ENCODE measurements at places on chromosomes 6 and 20.

- no peak for DNase-seq
Observed at GRCh38 chr6:145147559-145147958, 587.8 kb downstream of the EPM2A start.

- no peak for DNase-seq
Observed at GRCh38 chr6:130204322-130204721, 18.4 kb downstream of the SAMD3 start.

- no peak for DNase-seq
Observed at GRCh38 chr6:41504466-41505121, 41.6 kb upstream of the FOXP4 start.

DNA sequence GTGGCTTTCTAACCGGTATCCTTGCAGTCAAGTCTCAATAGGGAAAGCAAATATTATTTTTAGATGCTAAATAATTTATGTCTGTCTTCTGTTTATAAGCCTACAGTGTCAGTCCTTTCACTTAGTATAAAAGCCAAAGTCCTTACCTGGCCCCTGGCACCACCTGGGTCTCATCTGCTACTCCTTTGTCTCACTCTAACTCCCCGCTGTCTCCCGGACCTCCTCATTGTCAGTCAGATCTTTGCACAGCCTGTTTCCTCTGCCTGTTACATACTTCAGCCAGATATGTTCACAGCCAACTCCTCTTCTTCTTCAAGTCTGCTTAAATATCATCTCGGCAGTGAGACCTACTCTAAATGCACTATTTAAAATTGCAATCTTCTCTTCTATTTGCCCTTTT is 84.2 kb downstream of the THEMIS start:
- DNase-seq: no peak

DNA sequence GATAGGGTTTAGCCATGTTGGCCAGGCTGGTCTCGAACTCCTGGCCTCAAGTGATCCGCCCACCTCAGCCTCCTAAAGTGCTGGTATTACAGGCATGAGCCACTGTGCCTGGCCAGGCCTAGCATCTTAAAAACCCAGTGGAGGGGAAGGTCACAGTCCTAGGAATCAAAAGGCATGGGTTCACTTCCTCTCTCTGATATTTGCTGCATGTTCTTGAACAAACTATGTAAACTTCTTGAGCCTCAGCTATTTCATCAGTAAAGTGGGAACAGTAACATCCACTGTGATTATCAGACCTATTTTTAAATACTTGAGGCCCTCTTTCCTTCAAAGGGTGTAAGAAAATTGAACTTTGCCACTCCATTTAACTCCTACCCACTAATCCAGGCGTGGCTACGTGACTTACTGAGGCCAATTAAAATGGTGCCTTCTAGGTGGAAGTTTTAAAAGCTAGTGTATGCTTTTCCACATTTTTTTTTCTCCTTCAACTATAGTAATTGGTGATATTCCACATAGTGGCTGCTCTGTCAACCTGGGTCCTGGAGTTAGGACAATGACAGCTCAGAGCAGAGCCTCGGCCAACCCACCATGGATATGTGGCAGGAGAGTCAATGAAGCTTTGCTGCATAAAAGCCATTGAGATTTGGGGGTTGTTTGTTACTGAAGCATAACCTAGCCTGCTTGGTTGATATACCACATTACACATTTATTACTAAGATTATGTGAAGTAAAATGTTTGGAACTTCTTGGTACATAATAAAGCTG is 32.2 kb upstream of the IER3 start:
- no peak for DNase-seq

GRCh38 chr6:108562503-108562993 is 1.8 kb downstream of the FOXO3 start:
- no peak for DNase-seq

DNA sequence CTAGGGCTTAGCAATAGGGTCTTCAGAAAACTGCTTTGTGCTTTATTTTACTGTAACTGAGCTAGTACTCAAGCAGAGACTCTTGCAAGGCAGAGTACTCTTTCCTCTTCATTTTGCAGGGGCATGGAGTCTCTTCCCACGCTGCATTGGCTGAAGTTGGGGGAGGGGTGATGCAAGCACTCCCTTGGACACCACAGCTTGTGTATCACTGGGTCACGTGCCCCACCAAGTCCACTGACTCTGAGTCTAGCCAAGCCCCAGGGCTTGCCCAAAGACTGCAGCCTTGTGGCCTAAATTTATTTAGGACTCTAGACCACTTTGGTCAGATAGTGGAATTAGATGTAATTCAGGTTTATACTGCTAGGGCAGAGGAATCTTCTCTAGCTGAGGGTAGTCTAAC is 1075.0 kb upstream of the ADGRB3 start:
- DNase-seq: no peak

GRCh38 chr6:56434606-56435005 is 187.2 kb upstream of the COL21A1 start:
- no peak for DNase-seq

- no peak for DNase-seq
Observed at GRCh38 chr6:117718895-117719294, 43.6 kb downstream of the NUS1 start.

GRCh38 chr6:75204217-75204958 is 1.5 kb downstream of the COL12A1 start:
- no peak for DNase-seq

DNA sequence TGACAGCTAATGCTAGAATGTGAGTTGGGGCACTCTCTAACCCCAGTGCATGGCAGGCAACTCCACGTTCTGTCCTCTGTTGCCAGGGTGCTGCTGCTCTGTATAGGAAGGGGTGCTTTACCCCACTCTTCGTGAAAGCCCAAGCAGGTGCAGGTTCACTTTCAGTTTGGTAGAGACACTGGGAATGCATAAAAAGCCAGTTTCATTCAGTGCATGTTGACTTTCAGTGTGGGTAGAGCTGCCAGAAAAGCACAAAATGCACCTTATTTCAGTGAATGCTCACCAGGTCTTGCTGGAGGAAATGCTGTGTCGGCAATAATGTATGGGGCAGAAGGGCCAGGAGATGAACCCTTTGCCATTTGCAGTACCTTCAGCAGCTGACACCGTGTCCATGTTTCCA is 62.1 kb upstream of the ADGRB3 start:
- no peak for DNase-seq

GRCh38 chr20:43923322-43923721 is 8.7 kb downstream of the TOX2 start:
- DNase-seq: no peak

GRCh38 chr6:16055852-16056251 is 73.0 kb upstream of the MYLIP start:
- DNase-seq: no peak

GRCh38 chr6:98834060-98835031 is at the start of gene POU3F2:
POU3F2 (plus strand) TSS chr6:98834574; CDS start chr6:98834874, 300 bp downstream.
- DNase-seq: peak; percentile 68

- DNase-seq: no peak
Observed at GRCh38 chr6:2528156-2528555, 222.6 kb downstream of the MYLK4 start.

GRCh38 chr6:11595903-11596302 is 58.4 kb downstream of the TMEM170B start:
- no peak for DNase-seq

GRCh38 chr6:12608016-12608860 is 108.3 kb upstream of the PHACTR1 start:
- DNase-seq: no peak

GRCh38 chr6:106426250-106426970 is 65.9 kb downstream of the CRYBG1 start:
- no peak for DNase-seq

DNA sequence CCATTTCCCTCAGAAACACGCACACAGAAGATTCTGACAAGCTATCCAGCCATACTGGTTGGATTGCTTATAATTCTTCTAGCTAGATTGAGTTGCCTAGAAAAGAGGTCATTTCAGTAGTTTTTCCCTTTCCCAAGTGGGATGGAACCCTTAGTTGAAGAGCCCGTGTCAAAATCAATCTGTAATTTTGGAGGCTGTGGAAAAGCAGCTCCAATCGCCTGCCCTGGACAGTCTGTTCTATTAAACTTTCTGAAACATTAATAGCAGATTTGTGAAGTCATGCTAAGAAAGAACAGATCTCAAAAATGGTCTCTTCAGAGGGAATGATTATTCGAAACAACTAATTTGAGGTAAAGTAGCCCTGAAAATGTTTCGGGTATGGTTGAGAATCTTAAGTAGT is 29.3 kb downstream of the TMEM200A start:
- no peak for DNase-seq

DNA sequence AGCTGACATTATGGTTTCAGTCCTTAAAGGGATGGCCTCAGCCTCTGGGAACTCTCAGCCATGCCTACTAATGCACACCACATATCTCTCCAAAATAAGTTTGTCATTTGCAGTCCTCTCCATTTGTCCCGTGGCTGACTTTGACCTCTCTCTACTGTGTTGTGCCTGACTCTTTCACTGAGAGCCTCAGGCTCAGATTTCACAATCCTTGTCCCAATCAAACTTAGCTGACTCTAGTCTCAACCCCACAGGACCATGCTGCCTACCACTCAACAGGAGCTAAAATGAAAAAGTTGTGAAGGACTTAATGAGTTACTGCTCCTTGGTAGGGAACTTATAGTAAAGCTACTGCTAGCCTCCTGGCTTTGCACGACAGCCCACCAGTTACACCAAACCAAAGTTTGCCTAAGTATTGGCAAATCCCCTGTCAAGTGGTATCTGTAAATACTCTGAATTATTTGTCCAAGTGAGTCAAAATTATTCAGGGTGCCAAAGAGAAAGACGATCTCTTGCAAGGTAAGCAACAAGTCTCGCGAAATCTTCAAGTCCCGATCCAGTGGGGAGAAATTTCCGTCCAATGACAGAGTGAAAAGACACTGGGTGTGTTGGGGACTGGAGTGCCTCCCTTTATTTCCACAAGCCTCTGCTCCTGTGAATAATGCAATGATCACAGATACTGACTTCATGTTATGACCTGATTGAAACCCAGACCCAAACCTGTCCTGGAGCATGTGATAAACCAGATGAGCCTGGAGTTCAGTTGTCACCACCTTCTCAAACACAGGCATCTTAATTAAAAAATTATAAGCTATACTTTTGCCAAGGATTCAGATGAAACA is 124.4 kb upstream of the FOXQ1 start:
- DNase-seq: no peak

- DNase-seq: no peak
Observed at GRCh38 chr6:117167520-117168271, 97.7 kb upstream of the VGLL2 start.

DNA sequence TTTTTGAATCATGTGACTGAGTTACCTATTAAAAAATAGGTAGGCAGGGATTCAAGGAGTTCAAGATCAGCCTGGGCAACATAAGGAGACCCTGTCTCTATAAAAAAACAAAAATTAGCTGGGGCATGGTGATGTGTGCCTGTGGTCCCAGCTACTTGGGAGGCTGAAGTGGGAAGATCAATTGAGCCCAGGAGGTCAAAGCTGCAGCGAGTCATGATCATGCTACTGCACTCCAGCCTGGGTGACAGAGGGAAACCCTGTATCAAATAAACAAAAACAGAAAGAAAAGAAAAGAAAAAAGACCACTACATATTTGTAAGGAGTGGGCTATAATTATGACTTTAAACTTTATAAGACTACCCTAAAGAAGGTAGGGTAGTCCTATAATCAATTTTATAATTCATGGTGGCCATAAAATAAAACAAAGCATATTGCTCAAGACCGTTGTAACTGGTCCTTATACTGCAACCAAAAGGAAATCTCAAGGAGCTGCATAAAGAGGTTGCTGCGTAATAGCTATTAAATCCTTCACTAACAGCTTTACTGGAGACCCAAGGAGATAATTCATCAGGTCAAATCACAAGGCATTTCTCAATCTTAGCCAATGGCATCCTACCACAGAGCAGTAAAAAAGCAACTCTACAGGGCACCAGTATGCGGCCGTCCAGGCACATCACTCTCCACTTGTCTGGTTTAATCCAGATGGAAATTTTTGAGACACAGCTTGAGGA is 13.5 kb downstream of the PIGU start:
- DNase-seq: no peak

- DNase-seq: no peak
Observed at GRCh38 chr6:89611666-89612065, 26.9 kb downstream of the LYRM2 start.

- DNase-seq: no peak
Observed at GRCh38 chr6:156662025-156662445, 115.1 kb upstream of the ARID1B start.

DNA sequence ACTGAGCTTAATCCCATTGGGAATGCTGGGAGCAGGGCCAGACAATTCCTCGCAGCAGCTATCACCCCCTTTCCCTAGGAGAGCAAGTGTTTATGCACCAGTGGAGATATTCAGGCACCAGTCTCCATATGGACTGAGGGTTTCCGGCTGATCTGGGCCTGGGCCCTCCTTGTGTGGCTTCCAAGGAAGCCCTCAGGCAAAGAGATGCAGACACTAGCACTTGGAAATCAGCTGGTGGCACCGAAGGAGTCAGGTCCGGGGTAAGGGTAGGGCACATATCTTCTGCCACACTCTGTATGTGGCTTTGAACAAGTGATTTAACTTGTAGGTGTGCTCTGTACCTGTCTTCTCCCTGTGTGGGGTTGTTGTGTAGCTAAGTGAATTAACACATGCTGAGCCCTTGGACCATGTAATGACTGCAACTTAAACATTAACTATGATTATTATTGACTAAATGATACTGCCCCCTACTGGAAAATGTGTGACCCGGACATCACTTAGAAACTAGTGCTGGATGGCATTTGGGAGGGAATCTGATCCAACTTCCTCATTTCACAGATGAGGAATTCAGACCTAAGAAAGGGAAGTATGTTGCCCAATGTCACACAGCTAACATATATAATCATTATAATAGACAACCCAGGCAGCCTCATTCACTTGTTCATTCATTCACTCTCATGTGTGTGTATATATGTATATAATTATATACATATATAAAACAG is 19.3 kb upstream of the WFDC2 start:
- no peak for DNase-seq

DNA sequence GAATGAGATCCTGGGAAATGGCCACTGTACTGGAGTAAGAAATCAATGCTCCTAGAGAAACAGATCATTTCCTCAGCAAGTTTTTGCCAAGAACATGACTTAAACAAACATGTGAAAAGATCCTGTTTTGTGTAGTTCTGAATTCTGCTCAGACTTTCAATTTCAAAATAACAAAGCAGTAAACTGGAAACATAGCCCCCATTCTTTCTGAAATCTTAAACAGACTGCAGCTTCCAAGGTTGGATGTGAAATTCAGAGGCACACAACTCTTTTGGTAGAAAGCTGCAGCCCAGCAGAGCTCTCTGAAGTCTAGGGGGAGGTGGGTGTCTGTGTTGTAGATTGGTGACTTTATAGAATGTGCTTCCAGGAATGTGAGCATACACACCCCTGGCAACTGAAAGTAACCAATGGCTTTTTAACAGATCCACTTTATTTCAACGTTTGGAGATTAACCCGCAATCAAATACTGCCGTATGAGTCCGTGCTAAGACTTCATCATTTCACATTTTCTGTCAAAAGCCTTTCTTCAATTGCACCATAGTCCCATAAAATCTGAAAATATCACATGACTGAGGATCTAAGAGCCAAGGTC is 86.4 kb downstream of the ATXN1 start:
- DNase-seq: no peak

DNA sequence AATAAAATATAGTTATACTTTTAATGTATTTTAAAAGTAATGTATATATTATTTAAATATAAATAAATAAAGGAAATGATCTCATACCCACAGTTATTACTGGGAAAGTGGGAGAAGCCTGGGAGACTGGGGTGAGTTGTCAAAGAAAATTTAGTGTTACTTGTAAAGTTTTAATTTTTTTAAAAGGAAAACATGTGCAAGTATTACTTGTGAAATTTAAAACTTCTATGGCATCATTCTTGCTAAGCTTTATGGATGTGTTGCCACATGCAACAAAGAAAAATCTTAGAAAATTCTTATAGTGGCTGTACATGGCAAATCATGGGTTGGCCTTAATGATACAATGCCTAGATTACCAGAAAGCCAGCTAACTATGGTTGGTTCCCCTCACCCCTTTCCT is 194.0 kb upstream of the KCNK16 start:
- DNase-seq: no peak
